ENCODE measurements at places on chromosomes 11 and 22.

GRCh38 chr11:1085440-1086170, 10.9 kb downstream of the MUC2 start:
- no peak for DNase-seq

GRCh38 chr11:102716527-102716926, 8.2 kb downstream of the MMP8 start:
- DNase-seq, result no peak

- DNase-seq, result no peak
Measured at GRCh38 chr22:39999144-39999757, 4.5 kb downstream of the FAM83F start.

- no peak for DNase-seq
Measured at GRCh38 chr11:24289301-24289700, 207.6 kb upstream of the LUZP2 start.

- no peak for DNase-seq
Measured at GRCh38 chr11:35598254-35599125, 19.8 kb upstream of the FJX1 start.

GRCh38 chr11:31337806-31338205, 31.7 kb downstream of the DCDC1 start:
- no peak for DNase-seq
